Peyer's patch (tissue), 4 donors: ENCODE measurements at places on chromosomes 5 and 9.

DNA sequence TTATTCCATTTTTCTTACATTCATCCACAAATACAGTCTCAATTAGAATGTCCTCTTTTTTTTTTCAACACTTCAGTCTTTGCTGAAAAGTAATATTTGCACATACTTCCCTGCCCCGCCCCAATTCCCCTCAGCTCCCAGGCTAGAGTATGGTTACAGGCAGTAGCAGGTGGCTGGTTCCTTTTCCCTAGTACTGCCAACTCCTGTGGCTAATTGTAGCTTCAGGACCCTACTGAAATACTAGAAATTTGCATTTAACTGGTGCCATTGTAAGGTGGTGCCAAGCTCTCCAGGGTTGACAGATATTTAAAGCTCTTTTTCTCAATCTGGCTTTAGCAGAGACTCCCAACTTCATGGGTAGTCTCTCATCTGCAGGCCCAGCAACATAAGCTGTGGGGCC, 80.3 kb downstream of the FAM81B start:
- DNase-seq: no peak

- DNase-seq: no peak
Observed at GRCh38 chr9:130189840-130190239, 17.6 kb downstream of the NCS1 start.

DNA sequence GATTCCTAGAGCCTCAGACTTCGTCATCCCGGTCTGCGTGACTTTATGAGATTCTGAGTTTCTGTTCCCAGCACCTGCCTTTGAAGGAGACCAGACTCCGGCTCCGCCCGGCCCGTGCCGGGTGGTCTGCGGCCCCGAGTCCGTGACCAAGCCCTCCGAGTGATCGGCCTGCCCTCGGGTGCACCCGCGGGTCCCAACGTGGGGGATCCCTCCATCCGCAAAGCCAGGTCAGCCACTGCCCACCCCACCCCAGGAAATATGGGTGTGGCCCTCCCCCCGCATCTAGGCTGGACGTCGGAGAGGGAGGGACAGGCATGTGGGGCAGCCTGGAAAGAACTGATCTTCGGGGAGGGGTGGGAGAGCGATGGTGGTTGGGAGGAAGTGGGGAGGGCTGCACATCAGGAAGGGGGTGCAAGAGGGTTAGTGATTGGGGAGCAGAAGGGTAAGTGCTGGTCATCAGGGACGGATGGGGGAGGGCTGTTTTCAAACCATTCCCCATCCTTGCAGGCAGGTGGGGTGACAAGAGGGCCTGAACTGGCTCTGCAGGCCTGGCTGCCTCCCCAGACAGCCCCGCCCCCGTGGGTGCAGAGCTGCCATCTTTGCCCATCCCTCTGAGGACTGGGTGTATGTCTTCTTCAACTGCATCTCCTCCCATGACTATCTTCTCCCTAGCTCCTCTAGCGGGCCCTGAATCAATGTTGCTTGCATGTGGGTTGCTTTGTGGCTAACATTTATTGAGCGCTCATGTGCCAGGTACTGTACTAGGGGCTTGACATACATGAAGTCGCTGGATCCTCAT, 747 bp downstream of the LRSAM1 start:
- DNase-seq: peak; percentile 33

GRCh38 chr9:70398145-70398556, 16.3 kb downstream of the KLF9 start:
- peak; percentile 69 for DNase-seq

GRCh38 chr5:160266752-160267345, 37.5 kb downstream of the FABP6 start:
- no peak for DNase-seq

GRCh38 chr5:140240987-140241706, 61.8 kb downstream of the PFDN1 start:
- DNase-seq: peak; percentile 89

- peak; percentile 27 for DNase-seq
Observed at GRCh38 chr5:178279026-178279722, 46.6 kb upstream of the PHYKPL start.

DNA sequence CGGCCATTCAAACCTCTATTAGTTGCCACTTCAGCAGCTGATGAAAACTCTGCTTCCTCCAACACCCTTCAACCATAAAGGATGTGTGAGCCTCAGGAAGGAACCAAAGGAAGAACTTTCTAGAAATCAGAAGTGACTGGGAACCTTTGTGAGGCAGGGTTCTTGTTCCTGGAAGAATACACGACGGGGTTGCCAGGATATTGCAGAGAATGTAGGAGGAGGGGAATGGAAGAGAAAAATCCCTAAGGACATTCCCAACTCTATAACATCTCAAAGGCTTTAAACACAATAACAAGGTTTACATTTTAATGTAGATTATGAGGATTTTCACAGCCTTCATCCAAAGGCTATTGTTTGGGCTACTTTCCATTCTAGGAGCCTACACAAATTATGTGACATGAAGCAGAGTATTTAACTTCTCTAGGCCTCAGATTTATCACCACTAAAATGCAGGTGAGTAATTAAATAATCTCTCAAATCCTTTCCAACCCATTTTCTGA, 147.7 kb downstream of the GLIS3 start:
- no peak for DNase-seq

- no peak for DNase-seq
Observed at GRCh38 chr5:7629561-7629960, 221.4 kb downstream of the CFAP90 start.

DNA sequence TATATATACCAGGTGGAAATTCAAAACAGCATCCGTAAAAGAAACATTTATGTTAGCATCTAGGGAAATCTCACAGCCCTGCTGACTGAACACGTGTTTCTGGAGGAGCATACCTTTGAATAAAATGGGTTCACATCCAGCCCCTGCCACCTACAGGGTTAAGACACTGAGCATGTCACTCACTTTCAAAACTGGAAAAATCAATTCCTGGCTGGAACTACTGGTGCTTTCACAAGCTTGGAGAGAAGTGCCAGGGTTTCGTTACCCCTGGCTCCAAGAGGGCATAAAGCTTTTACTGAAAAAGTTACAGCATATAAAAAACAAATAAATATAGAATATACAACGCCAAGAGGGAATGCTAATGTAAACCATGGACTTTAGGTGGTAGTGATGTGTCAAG, 48.0 kb downstream of the SERINC5 start:
- DNase-seq: no peak

DNA sequence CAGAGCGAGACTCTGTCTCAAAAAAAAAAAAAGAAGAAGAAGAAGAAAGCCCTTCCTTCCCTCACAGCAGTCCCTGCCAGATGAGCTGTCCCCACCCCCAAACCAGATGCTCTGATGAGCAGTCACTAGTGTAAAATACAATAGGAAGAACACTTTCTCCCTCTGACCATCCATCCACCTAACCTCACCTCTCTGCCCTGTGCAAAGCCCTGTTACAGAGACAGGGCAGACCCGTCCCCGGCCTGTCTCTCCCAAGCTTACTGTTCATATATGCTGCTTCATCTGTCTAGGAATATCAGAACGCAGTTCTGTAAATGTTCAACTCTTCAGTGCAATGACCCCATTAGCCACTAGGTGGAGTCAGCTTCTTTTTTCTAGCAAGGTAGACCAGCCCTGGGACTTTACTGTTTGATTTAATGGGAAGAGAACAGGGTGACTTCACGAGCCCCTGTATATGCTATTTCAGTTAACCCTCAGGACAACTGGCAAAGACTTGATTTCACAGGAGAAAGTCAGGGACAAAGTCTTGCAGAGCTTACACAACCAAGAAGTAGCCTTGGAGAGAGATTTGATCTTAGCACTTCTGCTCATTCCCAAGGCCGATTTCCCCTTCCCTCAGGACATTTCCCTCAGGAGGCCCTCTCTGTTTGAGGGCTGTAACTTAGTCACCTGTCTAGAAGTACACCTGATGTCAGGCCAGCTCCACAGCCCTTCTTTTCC, 14.9 kb upstream of the FGFR4 start:
- no peak for DNase-seq

GRCh38 chr9:9846557-9846956, 766.2 kb downstream of the PTPRD start:
- DNase-seq: no peak

- no peak for DNase-seq
Observed at GRCh38 chr5:66653325-66653724, 57.1 kb downstream of the MAST4 start.

GRCh38 chr5:67771791-67772190, 443.8 kb upstream of the PIK3R1 start:
- DNase-seq: no peak

DNA sequence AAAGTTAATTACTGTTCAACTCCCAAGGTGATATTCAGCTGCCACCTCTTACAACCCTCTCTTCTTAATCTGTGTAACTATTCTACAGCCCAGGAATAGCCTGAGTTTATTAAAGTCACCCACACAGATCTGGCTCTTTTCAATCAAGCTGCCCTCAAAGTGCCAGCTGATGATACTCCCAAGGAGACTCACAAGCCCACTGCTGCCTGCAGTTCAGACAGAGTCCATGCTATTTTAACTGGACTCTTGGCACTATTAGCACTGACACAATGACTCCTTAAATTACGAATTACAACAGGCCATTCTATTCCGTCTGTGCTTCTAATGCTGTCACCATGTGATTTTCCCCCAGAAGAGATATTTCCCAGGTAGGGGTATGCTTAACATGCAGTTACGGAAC, 26.3 kb downstream of the REEP5 start:
- no peak for DNase-seq
